T-helper 22 cell (primary cell): ENCODE measurements at places on chromosomes 16 and 17.
A peak's percentile ranks its signal among the peaks of the same experiment; 100 is the strongest.

DNA sequence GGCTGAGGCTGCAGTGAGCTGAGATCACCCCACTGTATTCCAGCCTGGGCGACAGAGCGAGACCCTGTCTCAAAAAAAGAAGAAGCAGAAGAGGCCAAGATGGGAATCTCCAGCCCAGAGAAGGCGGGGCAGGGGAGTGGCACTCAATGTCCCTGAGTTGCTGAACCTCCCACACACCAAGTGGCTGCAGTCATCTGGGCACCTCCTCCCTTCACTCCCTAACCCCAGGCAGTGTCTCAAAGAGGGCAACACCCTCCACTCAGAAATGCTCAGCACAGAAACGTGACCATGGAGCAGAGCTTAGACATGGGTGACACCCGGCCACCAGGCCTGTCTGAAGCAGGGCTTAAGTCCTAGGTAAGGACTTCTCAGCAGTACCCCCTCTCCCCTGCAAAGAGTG, 36.3 kb upstream of the BCAR1 start:
- no peak for DNase-seq

DNA sequence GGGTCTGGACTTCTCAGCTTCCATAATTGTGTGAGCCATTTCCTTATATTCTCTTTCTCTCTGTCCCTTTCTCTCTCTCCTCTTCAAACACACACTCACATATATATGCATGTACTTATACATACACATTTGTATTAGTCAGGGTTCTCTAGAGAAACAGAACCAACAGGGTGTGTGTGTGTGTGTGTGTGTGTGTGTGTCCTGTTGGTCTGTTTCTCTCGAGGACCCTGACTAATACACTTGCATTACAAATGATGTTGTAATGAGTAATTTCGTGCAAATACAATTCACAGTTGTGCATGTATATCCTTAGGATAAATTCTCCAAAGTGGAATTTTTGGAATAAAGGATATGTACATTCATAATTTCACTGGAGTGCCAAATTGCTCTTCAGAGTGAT, 115.3 kb downstream of the NPIPB5 start:
- DNase-seq: no peak

- DNase-seq: no peak
These were observed 132.4 kb downstream of the ABCA8 start for GRCh38 chr17:68822719-68823289.

GRCh38 chr17:31580706-31581490, 189.4 kb downstream of the RAB11FIP4 start:
- no peak for DNase-seq

GRCh38 chr17:79843816-79844800, 4.9 kb upstream of the CBX4 start:
- no peak for DNase-seq

- DNase-seq: no peak
These were observed 14.4 kb upstream of the TIMP2 start for GRCh38 chr17:78939615-78940014.

DNA sequence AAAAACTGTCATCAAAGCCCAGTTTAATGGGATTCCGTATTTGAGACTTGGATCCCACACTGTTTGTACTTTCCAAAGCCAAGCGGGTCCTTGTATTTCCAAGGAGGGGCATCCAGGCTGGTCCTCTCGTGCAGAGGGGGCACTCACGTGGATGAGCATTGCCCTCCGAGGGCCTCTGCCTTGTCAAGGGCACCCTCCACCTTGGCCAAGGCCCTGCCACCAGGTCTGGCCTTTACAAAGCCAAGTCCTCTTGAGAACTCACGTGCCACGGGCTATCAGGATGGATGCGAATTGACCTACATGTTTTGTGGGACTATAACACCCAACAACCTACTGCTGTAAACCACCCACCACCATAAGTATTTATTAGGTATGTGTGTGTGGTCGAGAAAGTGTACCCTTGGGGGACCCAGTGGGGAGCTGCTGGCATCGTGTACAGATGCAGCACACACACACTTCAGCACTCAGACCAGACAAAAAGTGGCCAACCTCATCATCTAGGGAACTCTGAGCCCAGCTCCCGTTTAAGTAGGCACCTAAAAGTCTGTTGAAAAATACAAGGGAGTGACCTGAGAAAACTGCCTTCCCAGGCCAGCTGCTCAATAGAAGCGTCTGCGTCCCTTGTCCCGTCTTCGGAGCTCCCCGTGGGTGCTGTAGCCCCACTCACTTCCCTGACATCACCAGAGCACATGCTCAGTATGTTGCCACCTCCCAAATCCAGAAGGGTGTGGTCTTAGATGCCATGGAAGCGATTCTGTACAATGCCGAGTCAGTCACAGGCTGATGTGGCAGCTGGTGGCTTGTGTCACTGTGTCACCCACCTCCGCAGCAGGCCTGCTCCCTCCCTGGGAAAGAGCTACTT, 12.9 kb downstream of the MAP1LC3B start:
- DNase-seq: no peak

DNA sequence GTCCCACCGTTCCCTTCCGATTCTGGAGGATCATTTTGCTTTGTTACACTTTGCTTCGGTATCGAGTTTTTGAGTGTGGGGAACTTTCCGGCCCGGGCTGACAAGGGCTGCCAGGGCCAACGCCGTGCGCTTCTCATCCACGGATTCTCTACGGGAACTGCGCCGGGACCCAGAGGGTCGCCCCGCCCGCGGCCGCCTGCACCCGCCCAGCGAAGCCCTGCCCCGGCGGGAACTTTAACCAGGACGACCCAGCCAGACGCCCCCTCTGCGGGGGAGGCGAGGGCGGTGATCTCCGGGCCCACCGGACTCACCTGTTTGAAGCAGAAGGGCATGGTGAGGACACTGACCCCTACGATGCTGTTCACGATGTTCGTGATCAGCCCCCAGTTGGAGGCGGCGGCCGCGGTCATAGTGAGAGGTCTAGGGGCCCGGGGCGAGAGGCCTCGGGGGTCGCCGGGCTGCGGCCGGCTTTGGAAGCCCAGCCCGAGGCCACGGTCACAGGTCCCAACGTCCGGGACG, 536 bp downstream of the SLC38A10 start:
- no peak for DNase-seq

DNA sequence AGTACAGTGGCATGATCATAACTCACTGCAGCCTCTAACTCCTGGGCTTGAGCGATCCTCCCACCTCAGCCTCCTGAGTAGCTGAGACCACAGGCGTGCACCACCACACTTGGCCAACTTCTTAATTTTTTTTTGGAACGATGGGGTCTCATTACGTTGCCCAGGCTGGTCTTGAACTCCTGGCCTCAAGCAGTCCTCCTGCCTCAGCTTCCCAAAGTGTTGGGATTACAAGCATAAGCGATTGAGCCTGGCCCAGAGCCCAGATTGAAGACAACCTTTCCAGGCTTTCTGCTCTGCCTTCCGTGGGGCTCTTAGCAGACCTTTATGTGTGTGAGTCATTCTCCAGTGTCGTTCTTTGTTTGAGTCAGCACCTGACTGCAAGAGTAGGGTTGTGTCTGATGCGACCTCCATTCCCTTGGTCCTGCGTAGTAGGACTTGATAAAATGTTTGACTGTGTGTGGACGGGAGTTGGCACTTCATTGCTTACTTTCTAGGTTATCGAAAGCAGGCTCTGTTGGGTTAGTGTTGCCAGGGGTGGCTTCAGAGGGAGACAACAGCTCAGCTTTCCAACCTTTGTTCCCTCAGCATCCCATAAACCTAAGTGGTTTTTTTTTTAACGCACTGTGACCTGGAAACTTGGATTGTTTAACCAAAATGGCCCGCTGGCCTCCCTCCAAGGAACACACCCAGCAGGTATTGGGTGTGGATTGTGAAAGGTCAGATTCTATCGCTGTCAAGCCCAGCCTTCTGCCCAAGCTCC, 26.4 kb downstream of the EEF2K start:
- DNase-seq: no peak

- DNase-seq: no peak
These were observed 22.8 kb downstream of the TRPV2 start for GRCh38 chr17:16438173-16438556.

DNA sequence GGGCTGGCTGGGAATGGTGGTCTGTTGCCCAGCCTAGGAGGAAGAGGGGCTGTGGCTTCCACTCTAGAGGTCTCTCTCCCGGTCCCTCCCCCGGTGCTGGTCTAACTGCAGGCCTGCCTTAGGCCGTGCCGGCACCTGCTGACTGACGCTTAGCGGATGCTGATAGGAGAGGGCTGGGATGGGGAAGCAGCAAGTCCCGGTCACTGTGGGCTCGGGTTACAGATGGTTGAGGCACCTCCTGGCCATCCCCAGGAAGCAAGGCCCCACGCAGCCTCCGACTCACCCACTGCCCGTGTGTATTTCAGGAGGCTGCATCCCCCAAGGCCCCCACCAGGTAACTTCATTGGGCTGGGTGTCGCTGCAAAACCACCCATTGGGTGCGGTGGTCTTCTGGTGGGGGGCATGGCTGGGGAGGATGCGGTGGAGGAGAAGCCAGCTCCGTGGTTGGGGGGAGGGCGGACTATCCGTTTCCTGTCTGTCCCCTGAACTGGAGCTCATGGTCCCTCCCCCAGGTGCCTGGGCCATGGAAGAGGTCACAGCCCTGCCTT, 278.9 kb downstream of the SEC14L1 start:
- DNase-seq: no peak

- DNase-seq: no peak
These were observed 129.0 kb downstream of the SKAP1 start for GRCh38 chr17:48301002-48301401.

GRCh38 chr16:85286951-85287814, 174.9 kb upstream of the CIBAR2 start:
- no peak for DNase-seq

- no peak for DNase-seq
These were observed 4.5 kb upstream of the SNX20 start for GRCh38 chr16:50685462-50686063.

DNA sequence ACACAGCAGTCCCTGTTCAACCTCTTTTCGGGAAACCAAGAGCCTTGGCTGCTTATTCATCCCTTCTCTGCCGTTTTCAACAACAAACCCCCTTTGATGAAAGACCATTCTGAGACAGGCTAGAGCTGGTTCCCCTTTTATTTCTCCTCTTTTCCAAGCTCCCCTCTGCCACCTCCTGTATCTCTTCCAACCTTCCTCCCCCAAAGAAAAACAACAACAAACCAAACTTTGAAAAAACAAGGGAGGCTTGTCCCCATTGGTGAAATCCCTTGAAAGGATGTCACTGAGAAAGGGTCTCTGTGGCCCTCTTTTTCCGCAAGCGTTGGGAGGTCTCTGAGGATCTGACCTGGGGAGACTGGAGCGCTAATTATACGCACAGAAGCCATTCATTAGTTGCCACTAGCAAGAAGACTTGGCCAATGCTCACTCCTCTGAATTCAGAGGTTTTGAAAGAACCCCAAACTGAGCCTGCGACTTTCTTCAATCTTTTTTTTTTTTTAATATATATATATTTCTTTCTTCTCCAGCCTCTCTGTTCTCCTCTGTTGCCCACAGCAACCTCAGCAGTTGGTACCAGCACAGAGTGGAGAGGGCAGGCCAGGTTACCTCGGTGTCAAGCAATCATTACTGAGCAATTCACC, 101.4 kb downstream of the PITPNC1 start:
- DNase-seq: no peak

- no peak for DNase-seq
These were observed 7.6 kb downstream of the PITPNA start for GRCh38 chr17:1554751-1555540.

DNA sequence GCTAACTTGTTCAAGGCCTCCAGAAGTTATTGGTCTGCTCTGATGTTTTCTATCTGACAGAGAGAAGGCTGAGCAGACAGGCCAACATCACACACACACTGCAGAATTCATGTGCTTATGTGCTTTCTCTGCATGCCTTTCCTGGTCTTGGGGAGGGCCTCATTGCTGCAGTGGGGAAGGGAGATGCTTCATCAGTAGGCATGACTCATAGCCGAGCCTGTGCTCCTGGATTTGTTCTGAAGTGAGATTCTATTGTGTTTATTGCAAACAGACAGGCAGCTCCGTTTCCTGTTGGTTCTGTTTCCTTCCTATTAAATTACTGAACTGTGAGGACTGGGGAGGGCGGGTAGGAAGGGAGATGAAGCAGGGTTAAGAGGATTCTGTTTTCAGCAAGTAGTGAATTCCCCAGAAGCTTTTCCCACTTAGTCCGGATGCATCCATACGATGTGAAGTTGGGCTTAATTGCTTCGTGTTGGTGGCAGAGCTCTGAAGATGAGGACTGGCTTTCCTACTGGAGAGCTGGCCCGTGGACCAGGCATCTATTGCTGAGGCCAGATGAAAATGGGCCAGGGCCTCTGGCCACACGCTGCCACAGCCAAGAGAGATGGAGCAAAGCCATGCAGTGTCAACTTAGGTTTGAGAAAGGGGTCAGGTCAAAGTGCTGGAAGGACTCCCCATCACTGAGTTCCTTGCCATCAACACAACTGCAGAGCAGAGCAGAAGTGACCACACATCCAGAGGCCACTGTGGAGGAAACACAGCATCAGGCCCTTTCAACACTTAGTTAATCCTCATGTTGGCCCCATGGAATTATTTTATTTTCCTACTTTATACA, 179.3 kb downstream of the UTP18 start:
- DNase-seq: peak; percentile 45

DNA sequence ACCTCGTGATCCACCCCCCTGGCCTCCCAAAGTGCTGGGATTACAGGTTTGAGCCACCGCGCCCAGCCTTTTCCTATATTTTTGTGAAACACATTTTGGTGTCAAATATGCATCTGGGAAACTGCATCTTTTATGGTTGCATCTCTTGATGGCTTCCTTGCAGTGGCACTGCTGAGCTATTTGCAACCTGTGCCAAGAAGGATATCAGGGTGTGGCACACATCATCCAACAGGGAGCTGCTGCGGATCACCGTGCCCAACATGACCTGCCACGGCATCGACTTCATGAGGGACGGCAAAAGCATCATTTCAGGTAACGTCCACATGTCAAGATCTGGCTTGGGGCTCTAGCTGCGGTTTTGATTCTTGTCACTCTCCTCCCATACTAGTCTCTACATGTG, 16.8 kb upstream of the USP43 start:
- DNase-seq: no peak

- no peak for DNase-seq
These were observed 1.8 kb upstream of the TCAP start for GRCh38 chr17:39663340-39663687.

DNA sequence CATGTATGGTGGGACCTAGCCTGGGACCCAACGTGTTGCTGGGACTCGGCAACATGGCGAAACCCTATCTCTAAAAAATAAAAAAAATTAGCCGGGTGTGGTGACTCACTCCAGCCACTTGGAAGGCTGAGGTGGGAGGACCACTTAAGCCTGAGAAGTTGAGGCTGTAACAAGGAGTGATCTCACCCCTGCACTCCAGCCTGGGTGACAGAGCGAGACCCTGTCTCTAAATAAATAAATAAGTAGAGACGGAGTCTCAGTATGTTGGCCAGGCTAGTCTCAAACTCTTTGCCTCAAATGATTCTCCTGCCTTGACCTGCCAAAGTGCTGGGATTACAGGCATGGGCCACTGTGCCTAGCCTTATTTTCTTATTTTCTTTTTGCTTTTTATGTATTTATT, 10.1 kb upstream of the CNP start:
- DNase-seq: no peak

DNA sequence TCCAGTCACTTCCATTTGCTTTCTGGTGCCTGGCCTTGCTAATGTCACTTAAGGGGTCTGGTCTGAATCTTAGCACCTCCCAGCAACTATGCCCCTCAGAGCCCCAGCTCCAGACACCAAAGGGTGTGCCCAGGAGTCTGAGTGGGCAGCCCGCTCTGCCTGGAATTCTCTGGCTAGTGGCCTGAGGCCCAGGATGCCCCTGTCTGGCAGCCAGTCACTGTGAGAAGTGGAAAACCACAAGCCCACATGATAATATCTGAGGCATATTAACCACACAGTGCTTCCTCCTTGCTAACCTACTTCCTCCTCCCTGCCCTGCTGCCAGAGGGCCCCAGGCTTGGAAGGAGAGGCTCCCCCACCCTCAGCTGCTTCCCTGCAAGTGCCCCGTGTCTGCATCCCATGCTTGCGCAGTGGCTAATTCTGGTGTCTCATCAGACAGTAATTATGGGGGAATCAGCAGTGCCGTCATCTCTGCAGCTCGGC, 14.0 kb downstream of the SRCIN1 start:
- no peak for DNase-seq
